ENCODE measurements at places on chromosomes 11 and 22.

DNA sequence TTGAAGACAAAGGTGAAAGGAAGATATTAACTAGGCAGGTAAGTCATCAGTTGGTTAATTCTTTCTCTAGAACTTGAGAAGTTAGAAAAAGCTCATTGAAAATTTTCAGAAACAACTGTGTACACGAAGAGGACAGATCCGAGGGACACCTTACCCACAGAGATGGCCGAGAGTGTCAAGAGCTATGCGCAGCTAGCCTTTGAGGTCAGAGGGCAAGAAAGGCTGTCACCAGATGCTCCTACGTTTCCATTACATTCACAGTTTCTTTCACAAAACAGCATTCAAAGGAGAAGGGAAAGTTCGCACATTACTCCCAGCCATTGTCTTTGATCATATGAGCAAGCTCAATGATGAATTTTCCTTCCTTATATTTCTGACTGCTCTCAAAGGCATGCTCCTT is 34.8 kb downstream of the YPEL1 start:
- no peak for DNase-seq

- no peak for DNase-seq
Measured at GRCh38 chr11:2968341-2968900, 23.7 kb downstream of the NAP1L4 start.

DNA sequence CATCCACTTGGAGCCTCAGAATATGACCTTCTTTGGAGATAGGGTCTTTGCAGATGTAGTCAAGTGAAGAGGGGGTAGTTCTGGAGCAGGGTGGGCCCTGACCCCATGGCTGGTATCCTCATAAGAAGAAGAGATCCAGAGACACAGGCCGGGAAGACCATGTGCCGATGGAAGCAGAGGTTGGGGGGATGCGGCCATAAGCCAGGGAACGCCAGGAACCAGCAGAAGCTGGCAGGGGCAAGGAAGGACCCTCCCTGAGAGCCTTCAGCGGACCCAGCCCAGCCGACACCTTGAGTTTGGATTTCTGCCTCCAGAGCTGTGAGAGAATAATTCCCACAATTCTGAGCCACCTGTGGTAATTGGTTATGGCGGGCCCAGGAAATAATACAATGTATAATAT is 26.1 kb upstream of the SMIM38 start:
- no peak for DNase-seq

DNA sequence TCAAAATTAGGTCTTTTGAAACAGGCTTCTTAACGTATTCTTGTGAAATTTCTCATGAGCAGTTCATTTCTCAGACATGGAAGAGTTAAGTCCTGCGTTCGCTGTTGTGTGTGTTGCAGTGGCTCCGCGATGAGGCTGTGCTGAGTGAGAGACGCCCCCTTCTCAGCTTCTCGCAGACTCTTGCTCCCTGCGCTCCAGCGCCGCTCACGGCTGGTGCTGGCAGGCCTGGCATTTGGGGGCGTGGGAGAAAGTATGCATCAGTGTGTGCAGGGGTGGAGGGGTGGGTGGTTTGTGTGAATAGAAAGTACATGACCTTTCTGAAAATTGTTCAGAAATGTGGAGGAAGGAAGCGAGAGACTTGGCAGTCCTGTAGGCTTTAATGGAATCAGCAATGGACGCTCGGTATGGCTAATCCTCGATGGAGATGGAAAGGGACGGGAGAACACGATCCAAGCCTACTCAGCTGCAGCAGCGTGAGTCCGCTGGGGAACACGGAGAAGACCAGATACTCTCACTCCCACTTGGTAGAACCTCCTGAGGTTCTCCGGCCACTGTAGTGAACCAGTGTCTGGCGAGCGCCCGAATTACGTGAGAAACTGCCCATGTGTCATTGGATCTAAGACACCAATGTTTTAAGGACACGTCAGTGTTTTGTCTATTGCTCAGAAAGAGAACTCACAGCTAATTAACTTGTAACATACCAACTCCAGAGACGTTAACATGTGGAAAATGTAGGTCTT is 5.9 kb downstream of the TAB1 start:
- DNase-seq = no peak

GRCh38 chr11:132033051-132033450 is 662.6 kb downstream of the NTM start:
- DNase-seq = no peak

DNA sequence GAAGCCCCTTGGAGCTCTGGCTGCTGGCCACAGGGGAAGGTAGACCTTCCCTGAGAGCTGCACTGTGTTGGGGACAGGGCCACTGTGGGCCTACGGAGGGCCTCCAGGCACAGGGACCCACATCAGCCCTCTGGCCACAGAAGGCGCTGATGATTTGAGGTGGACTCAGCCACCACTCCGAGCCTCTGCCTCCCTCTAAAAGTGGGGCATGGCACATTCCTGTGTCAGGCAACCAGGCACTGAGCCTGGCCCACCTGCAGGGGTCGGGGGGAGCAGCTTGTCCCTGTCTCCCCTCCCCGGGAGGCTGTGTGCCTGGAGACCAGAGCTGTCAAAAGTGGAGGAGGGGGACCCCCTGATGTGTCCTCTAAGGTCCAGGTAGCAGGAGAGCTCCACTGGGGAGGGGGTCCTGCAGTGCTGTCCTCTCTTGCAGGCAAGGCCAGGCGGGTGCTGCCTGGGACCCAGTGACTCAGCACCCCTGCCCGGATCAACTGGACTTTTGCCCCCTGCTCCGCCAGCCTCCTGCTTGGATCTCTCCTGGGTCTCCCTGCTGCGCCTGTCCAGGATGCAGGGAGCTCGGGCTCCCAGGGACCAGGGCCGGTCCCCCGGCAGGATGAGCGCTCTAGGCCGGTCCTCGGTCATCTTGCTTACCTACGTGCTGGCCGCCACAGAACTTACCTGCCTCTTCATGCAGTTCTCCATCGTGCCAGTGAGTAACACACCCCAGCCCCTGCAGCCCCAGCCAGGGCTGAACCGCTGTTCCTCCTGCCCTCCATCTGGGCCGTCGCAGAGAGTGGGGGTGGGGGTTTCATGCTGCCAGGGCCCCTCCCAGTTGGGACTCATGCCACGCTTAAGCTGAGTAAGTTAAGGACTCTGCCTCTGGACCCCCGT is 17.5 kb upstream of the CDKN1C start:
- DNase-seq = no peak

GRCh38 chr11:68263444-68264035 is 8.2 kb downstream of the C11orf24 start:
- no peak for DNase-seq
